ENCODE measurements at places on chromosomes 12 and 14. TPM values are rescaled to one million over a fixed set of nuclear protein-coding genes. Genes with fewer than 3 reads are reported as not detected.
A peak's percentile ranks its signal among the peaks of the same experiment; 100 is the strongest.

Gene KLRC4
- not detected for total RNA-seq

Gene KLRD1
- total RNA-seq = 0.25 TPM

Gene RAD51B
- total RNA-seq = 9.7 TPM

Gene PTHLH
- total RNA-seq = 1.1 TPM

Gene KRT86
- not detected for total RNA-seq

Gene ADAM21
- not detected for total RNA-seq

Gene SLC41A2
- total RNA-seq = 12.0 TPM

DNA sequence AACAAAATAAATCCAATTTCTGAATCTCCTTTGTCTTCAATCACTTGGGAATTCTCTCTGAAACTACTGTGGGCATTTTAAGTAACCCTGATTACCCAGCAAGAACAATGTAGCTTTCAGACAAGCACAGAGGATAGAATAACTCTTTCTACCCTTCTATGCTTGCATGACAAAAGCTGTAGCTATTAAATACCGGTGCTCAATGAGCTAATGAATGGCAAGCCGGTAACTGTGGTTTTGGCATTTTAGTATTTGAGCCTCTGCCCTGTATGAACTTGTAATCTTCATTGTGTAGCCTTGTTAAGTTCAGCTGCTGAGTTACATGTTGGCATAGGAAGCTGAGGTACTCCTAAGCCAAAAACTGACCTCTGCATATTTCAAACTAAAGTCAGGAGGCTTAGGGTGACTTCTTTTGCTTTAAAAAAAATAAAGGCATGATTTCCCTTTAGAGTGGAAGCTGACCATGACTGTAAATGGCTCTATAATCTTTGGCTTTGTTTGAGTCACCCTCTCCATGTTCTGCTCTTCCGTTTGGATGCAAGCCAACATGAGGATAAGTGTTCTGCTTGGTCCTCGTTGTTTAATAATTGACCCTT, 171.0 kb upstream of the HIF1A start:
- H3K27ac ChIP-seq = no peak overlapping the region
- no peak for DNase-seq
- no peaks in the 10 kb centered on the region for H3K36me3 ChIP-seq
- no peak overlapping the region for H3K4me3 ChIP-seq
- peaks cover 1% of the 10 kb centered on the region for H3K27me3 ChIP-seq

DNA sequence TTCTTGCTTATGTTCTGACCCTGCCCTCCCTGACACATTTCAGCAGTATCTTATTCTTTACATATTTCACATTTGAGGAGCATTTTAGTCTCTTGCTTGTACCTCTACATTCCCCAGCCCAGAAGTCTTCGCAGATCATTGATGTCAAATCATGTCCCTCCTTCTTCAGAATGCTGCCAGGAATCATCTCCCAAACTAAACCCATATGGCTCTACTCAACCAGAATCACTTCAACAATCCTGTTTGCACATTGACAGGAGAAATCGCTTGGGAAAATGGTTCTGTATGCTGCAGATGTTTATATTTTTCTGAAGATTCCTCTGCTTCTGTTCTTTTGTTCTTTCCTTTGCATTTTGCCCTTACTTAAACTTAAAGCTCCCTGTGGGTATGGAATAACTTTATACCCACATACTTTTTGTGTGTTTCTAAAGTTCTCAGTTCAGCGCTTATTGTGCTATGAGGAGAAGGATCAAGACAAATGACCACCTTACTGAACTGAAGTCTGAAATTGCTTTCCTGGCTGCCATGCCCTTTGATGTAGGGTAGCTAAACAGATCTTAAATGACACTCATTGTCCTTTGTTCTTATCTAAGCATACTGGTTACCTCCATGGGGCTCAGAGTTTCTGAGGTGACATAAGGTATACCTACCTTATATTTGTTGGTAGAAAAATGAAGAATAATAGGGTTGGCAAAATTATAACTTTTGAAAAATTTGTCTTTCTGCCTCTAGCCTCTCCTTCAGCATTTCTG, 134.6 kb downstream of the SLC25A21 start:
- H3K27ac ChIP-seq = no peak overlapping the region
- no peak overlapping the region for H3K4me3 ChIP-seq
- H3K27me3 ChIP-seq = no peaks in the 10 kb centered on the region
- no peaks in the 10 kb centered on the region for H3K4me1 ChIP-seq
- no peak for DNase-seq
- no peaks in the 10 kb centered on the region for H3K36me3 ChIP-seq

GRCh38 chr14:95102680-95103044, 54.7 kb downstream of the DICER1 start:
- peak overlapping the region; percentile 59 for H3K27ac ChIP-seq
- H3K4me1 ChIP-seq = peaks cover 23% of the 10 kb centered on the region
- H3K27me3 ChIP-seq = peaks cover 1% of the 10 kb centered on the region
- peaks cover 4% of the 10 kb centered on the region for H3K36me3 ChIP-seq
- H3K4me3 ChIP-seq = peak overlapping the region; percentile 8

DNA sequence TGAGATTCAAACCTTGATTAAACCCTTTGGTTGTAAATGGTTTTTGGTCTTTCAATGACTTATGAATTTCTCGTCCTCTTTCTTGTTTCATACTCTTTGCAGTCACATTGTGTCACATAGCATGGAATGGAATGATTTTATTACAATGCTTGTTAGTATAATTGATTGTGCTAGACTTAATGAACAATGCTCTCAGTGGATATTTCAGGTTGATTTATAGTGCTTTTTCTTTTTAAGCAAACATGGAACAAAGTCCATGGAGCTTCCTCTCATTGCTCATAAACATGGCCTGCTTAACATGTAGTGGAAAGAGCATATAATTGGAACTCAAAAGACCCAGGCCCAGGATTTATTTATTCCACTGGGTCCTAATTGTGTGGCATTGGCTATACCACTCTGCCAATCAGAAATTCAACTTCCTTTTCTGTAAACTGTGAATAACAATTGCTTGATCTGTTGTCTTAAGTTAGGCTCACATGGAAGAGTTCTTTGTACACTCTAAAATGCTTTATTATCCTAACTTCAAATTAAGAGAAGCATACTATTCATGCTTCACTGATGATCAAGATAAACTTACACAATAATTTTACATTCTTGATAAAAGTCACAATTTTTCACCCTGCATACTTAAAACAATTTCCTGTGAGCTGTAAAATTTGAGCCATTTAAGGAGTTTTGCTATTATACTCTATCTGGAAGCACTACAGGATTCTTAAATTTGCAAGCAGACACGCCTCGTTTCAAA, 370.5 kb upstream of the PDE3A start:
- no peak for DNase-seq
- H3K36me3 ChIP-seq = no peaks in the 10 kb centered on the region
- H3K27me3 ChIP-seq = no peaks in the 10 kb centered on the region
- H3K4me1 ChIP-seq = no peaks in the 10 kb centered on the region
- no peak overlapping the region for H3K4me3 ChIP-seq
- no peak overlapping the region for H3K27ac ChIP-seq

DNA sequence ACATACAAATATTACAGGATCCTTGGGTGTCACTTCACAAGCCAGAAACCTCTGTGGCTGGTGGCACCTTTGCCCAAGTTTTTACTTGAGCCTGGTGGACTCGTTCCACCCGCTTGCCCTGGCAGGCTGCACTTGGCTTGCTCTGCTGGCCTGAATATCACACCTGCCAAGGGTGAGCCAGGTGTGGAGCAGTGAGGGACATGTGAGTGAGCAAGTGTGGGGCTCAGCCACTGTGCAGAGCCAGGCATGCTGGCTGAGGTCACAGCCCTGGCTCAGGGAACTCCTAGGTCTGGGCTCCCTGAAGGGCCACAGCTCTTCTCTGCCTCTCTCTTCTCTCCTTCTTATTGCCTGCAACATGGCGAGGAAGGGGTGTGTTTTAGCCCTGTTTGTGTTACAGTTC, 82.0 kb downstream of the SLC16A7 start:
- no peak overlapping the region for H3K27ac ChIP-seq
- no peaks in the 10 kb centered on the region for H3K36me3 ChIP-seq
- DNase-seq = no peak

DNA sequence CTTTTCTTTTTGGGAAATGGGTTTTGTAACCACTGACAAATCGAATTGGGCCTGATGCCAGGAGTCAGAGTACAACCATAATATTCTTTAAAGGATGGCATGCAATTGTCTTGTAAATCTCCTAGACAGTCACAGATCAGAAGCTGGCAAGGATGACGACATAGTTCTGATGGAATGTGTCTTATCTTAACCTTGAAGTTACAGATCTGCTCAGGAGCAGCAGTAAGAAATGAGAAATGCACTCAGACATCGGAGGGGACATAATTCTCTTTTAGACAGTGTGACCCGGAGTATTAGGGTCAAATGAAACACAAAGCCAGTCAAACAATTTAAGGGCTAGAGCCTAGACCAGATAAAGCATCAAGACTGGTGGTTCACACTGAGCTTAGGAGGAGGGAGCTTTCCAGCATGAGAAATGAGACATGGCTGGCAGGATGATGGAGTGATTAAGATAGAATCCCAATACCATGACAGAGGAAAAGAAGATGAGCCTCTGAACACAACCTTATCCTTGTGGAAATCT, 17.5 kb downstream of the CBX5 start:
- peak overlapping the region; percentile 86 for H3K27ac ChIP-seq
- peaks cover 5% of the 10 kb centered on the region for H3K27me3 ChIP-seq
- no peaks in the 10 kb centered on the region for H3K36me3 ChIP-seq
- H3K4me1 ChIP-seq = peaks cover 38% of the 10 kb centered on the region

GRCh38 chr12:131028587-131029338, 75.1 kb downstream of the ADGRD1 start:
- H3K36me3 ChIP-seq = peaks cover 6% of the 10 kb centered on the region
- peaks cover 19% of the 10 kb centered on the region for H3K4me1 ChIP-seq

DNA sequence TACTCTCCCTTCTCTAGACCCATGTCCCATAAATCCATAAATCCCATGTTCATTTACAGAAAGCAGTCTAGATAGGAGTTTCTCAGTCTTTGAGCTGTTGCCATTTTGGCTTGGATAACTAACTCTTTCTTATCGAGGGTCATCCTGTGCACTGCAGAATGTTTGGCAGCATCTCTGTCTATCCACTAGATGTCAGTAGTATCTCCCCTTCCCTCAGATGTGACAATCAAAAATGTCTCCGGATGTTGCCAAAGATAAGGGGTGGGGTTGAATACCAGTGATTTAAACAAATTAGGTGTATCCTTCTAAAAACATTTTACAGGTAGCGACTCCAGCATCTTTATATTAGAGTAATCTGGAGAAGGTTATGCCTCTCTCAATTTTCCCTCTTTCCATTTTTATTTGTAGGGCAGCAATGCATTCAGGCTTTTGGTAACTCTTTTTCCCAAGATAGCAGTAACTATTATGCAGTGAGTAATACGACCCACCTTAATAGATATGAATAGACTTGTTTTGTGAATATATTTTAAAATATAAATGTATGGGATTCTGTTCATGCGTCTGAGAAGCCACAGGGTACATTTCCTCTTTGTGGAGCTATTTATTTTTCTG, 100.7 kb downstream of the LRRK2 start:
- H3K36me3 ChIP-seq = no peaks in the 10 kb centered on the region
- no peaks in the 10 kb centered on the region for H3K27me3 ChIP-seq
- no peak overlapping the region for H3K4me3 ChIP-seq
- H3K4me1 ChIP-seq = peaks cover 2% of the 10 kb centered on the region

DNA sequence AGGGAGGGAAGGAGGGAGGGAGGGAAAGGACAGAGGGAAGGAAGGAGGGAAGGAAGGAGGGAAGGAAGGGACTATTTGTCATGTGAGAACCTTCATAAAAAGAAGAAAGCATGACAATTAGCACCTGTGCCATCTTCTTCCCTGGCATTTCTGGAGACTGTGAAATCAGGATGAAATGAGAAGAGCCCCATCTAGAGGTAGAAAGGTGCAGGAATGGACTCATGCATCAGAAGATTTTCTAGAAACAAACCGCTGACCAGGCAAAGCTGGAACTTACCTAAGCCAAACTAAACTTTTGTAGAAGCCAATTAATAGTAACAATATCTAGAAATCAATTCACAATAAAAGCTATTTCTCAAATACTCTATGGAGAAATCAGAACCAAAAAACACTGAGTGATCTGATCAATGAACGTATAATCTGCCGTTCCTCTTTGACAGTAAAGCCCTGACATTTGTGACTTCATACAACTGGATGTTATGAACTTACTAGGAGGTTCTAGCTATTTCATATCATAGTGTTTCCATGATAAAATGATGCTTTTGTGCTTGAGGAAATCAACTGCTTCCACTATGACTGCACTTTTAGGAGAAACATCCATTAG, 24.4 kb upstream of the CRACR2A start:
- H3K27me3 ChIP-seq = no peaks in the 10 kb centered on the region
- no peak overlapping the region for H3K27ac ChIP-seq
- H3K36me3 ChIP-seq = no peaks in the 10 kb centered on the region

- peaks cover 10% of the 10 kb centered on the region for H3K27me3 ChIP-seq
- peaks cover 15% of the 10 kb centered on the region for H3K36me3 ChIP-seq
- peaks cover 6% of the 10 kb centered on the region for H3K4me1 ChIP-seq
- peak overlapping the region; percentile 93 for H3K4me3 ChIP-seq
- H3K27ac ChIP-seq = peak overlapping the region; percentile 94
Observed at GRCh38 chr12:48717252-48717695, 767 bp upstream of the CCNT1 start.
